Left lobe of liver (tissue), 2 donors: ENCODE measurements at places on chromosomes 13 and 19. TPM values are rescaled to one million over a fixed set of nuclear protein-coding genes. Genes with fewer than 3 reads are reported as not detected.

The KLF1 gene
- total RNA-seq = 0.35 TPM

The LIM2 gene
- total RNA-seq = not detected

The SPRY2 gene
- 11.3 TPM for total RNA-seq

The NANOS3 gene
- not detected for total RNA-seq

The NLRP4 gene
- not detected for total RNA-seq

The KLK3 gene
- total RNA-seq = not detected

The CGB2 gene
- total RNA-seq = not detected

DNA sequence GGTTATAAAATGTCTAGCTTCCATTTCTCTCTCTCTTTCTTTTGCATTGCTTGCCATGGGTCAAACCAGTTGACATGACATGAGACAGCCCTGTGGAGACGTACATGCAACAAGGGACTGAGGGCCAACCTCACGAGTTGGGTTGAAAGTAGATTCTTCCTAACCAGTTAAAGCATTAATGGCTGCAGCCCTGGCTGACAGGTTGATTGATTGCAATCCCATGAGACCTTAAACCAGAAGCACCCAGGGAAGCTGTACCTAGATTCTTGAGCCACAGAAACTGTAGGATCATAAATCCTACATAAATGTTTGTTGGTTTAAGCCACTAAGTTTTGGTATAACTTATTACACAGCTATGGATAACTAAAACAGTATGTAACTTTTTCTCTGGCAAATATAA lies 373.8 kb downstream of the DACH1 start:
- no peak for DNase-seq

GRCh38 chr19:35991731-35992450 lies 3.1 kb upstream of the SDHAF1 start:
- DNase-seq = no peak

DNA sequence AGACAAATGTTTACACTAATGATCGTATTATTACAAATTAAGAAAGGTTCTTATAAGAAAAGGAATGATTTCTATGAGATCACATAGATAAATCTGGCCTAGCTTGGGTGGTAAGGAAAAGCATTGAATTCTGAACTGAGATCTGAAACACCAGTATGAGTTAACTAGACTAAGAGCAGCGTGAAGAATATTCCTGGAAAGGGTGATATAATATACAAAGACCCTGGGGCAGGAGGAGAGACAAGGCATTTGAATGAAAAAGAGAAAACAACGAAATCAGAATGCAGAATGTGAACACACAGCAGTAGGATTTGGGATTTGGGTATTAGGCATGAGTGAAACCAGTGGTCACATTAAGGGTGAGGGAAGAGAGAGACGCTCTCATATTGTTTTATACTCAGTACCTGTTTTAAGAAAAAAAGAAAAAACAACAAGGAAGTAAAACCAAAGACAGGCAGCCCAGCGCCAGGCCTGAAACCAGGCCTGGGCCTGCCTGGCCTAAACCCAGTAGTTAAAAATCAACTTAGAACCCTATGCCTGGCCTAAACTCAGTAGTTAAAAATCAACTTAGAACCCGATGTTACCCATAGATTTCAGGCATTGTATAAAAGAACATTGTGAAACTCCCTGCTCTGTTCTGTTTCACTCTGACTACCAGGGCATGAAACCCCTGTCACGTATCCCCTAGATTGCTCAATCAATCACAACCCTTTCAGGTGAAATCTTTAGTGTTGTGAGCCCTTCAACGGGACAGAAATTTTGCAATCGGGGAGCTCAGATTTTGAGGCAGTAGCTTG lies 287.1 kb downstream of the ITGBL1 start:
- DNase-seq = peak; percentile 80

DNA sequence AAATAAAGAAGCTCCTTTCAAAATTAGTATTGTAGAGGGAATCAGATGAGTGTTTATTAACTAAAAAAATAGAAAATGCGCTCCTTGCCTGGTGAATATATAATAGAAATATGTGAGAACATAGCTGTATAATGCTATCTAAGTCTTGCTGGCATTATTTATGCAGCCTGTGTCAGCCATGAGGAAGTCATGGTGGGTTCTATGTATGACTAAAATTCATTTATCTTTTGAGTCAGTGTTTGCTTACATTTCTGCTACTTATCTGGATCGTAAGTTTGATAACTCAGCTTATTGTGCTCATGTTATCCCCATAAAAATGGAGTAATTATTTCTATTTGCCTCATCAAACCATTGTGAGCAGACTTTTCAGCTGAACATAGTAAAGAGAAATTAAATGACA lies 449.3 kb downstream of the OXGR1 start:
- no peak for DNase-seq

DNA sequence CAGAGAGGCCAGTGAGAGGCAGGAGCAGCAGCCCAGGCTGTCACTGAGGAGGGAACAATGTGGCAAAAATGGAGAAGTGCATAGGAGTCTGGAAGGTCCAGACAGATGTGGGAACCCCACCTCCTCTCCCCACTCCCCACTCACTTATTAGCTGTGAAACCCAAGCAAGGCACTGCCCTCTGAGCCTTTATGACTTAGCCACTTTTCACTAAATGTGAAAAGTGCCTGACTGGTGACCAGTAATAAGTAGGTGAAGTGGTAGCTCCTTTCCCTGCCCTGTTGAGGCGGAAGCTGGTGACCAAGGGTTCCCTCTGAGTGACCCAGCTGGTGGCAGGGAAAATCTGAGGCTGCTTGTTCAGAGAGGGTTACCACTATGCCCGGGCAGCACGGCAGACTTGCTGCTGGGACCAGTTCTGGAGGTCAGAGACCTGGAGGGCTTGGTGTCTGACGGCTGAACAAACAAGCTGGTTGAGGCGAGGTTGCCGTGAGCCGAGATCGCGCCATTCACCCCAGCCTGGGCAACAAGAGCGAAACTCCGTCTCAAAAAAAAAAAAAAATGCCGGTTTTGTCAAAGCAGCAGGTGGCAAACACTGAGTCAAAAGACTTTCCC lies 80.0 kb downstream of the ZNF429 start:
- DNase-seq = peak; percentile 44

- DNase-seq = no peak
These were observed 406.2 kb downstream of the EFNB2 start for GRCh38 chr13:106129273-106129672.

GRCh38 chr13:77699059-77699680 lies 1.7 kb downstream of the SLAIN1 start:
- no peak for DNase-seq

GRCh38 chr13:53159431-53159830 lies 130.8 kb downstream of the OLFM4 start:
- DNase-seq = no peak

GRCh38 chr13:89150362-89150761 lies 1479.2 kb downstream of the SLITRK5 start:
- no peak for DNase-seq

- no peak for DNase-seq
These were observed 516.3 kb upstream of the HTR2A start for GRCh38 chr13:47413112-47413511.

- DNase-seq = peak; percentile 71
These were observed at the start of gene KCTD12 for GRCh38 chr13:76886292-76887075. Gene KCTD12, minus strand, starts transcription at chr13:76886405. Its CDS starts 257 bp downstream, at chr13:76886148.

DNA sequence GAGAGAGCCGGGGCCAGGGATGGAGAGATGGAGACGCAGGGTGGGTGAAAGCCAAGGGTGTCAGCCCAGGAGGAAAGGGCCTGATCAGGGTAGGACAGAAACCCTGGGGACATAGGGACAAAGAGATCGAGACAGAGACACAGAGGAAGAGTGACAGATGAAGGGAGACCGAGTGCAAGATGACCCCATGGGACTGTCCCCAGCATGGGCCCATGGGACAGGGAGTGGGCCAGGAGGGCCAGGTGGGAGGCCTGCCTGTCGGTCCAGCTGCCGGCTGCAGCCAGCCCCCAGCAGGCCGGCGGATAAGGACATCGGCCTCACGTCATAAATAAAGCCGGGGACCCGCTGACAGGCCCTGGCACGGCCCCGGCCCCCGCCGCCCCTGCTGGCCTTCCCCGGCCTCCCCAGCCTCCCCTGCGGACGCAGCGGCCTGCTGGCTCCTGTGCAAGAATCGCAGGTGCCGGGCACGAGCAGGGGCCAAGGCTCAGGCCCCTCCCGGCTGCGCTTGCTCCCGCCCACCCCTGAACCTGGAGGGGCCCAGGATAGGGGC lies 6.3 kb downstream of the REX1BD start:
- no peak for DNase-seq

DNA sequence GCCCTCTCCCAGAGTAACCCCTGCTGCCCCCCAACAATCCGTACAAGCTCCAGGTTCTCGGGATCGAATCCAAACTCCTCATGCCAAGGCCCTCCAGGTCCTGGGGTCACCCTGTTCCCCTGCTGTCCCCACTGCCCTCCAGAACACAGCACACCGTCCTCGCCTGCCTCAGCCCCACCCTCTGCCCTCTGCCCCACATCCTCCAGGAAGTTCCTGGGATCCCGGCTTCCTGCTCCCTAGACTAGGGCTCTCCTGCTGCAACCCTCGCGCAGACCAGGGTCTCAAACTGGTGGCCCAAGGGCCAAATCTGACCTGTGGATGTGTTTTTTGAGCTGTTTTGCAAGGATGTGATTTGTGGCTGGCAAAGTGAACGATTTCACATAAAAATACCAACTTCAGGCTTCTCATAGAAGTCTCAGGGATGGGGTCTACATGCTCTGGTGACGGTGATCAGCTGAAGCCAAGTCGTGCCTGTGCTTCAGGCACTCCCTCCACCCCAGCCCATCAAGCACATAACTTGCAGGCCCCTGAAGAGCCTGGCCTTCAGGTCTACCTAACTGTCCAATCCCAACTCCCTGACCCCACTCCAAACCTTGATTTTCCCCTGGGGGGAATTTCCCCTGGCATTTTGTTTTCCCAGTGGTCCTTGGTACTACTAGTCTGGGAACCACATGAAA lies 1.8 kb downstream of the RABAC1 start:
- DNase-seq = no peak
